Muscle of leg (tissue), 16 donors: ENCODE measurements at places on chromosomes 11 and 22.

DNA sequence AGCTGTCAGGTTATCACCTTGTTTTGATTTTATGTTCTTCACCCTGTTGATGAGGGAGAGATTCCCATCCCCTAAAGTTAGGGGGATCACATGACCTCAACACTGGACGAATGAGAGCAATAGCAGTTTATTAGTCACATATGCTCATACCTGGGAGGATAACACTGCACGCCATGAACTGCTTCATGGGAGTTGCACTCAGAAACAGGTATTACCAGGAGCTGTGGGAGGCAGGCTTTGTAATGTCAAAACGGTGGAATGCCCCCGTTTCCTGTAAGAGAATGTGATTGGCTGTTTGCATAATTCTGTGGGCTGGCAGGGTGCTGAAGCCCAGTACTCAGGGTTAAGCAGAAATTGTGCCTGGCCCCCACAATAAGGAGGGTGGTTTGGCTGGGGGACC lies 3.2 kb upstream of the THY1 start:
- DNase-seq: no peak

GRCh38 chr22:43152003-43152356 lies 621 bp downstream of the TSPO start:
- peak; percentile 29 for DNase-seq

DNA sequence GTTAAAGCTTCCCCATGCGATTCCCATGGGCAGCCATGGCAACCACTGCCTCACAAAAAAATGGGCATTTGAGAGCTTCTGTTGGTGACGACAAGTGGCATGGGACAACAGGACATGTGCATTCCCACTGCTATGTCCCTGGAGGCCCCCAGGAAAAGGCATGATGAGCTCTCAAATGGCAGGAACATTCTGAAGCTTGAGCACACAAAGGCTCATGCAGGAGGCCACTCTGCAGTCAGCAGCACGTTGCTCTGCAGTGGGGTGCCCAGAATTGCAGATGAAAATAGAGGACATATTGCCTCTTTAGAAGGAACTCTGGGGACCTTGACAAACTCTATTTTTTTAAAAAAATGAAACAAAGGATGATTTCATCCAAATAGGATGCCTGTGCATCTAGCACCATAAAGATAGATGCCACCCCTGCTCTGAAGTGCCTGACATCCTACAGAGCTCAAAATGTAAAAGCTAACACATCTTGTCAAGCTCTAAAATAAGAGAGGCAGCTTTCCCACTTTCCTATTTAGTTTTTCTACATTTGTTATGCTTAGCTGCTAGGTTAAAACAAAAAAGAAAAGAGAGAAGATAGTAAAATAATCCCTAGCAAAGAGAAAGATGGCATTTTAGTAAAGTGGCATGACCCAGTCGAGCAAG lies 277.6 kb upstream of the ZC3H12C start:
- no peak for DNase-seq

DNA sequence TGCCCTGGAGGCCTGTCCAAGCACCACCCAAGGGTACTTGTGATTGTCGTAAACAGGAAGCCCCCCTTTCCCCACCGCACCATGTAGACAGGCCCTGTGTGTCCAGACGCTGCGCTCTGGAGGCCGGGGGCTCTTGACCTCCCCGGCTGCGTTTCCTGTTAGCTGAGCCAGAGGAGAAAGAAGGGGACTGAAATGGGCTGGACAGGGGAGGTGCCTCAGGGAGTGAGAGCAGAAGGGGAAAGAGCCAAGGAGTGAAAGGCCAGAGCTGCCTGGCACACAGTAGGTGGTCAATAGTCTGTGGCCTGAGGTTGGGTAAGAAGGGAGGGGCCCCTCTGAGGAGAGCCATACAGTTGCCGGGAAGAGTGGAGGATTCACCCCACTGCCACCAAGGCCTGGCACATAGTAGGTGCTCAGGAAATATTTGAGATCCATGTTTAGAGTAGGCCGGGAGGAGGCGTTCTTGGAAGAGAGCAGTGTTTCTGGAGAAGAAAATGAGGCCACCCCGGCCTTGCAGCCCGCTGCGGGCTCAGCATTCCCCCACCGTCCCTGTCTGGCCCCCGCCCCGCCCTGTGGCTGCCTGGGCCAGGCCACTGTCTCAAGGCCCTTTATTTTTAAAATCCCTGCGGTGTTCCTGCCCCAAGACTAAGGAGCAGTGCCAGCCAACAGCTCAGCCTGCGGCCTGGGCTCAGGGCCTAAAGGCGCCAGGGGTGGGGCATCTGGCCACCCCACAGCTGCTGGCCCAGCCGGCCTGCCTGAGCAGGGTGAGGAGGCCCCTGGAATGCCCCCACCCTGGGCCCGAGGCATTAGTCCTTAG lies 13.6 kb upstream of the CDC42EP1 start:
- DNase-seq: peak; percentile 96

DNA sequence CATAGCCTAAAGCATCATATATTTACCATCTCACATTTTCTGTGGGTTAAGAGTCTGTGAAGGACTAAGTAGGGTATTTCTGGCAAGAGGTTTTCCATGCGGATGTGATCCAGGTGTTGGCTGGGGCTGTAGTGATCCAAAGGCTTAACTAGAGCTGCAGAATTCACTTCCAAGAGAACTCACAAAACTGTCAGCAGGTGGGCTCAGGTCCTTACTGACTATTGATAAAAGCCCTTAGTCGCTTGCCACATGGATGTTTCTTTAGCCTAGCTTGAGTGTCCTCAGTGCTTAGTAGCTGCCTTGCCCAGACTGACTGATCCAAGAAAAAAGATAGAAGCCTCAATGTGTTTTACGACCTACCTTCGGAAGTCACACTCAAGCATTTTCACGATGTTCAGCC lies 250.8 kb downstream of the CNTN5 start:
- DNase-seq: no peak

DNA sequence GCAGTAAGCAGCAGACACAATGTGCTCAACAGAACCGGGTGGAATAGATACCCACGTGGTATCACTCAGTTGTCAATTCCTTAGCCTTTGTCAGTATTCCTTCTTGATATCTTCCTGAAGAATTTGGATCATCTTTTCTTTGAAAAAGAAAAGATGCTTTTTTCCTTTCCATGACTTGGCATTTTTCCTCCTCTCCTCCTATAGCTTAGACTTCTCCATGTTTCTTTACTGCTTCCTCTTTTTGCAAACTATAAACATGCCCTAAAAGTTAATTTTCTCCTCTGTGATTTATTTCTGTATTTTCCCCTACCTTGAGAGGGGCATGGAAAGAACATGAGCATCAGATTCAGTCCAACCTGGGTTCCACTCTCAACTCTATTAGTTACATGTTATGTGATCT lies 11.7 kb downstream of the CBLIF start:
- no peak for DNase-seq

GRCh38 chr11:128246810-128247594 lies 340.4 kb downstream of the ETS1 start:
- DNase-seq: peak; percentile 43

DNA sequence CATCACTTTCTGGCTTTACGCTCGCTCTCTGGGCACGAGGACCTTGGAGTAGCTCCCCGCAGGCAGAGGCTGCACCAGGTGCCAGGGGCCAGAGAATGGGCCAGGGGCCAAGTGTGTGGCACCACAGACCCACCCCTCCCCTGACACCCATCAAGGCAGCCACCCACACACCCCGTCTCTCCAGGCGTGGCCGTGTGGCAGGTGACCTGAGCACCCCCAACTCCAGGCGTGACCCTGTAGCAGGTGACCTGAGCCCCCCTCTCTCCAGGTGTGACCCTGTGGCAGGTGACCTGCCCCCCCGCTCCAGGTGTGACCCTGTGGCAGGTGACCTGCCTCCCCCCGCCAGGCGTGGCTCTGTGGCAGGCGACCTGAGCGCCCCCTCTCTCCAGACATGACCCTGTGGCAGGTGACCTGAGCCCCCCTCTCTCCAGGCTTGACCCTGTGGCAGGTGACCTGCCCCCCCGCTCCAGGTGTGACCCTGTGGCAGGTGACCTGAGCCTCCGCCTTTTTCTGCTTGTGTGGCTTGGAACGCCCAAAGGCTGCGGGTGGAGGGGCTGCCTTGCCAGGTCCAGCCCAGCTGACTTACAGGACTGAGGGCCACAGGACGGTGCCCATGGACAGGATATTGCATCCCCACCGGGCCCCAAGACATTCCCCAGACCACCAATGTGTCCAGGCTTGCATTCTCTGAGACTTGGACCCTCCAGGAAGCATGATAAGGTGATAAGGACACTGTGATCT lies 667.2 kb downstream of the BRD1 start:
- DNase-seq: no peak

GRCh38 chr11:135061166-135061565 lies 649.1 kb upstream of the B3GAT1 start:
- no peak for DNase-seq

DNA sequence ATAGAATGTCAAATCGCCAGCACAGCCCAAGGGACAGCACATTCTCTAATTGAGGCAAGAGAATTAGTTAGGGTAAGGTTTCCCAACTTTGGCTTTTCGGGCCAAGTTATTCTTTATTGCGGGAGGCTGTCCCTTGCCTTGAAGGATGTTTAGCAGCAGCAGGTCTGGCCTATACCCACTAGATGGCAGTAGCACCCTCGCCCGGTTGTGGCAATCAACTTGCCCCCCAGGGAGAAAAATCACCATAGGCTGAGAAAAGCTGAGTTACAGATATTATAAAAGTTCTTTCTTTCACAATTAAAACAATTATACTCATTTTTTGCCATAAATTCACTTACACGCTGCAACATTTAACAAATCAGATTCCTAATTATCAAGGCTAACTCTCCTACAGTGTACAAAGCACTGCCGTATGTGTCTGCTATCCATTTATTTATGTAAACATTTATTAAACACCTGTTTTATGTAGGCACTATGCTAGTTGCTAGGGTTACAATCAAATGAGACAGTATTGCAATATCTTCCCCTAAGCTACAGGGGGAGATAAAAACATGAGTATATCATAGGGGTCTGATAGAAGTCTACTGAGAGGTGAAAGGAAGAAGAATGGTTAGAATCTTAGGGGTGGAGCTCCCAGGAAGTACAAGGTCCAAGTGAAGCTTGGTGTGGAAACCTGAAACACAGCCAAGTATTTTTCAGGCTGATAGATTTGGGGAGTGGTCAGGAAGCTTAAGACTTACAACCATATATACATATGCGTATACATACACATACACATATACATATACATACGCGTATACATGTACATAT lies 452.3 kb downstream of the RAB38 start:
- DNase-seq: no peak

- DNase-seq: no peak
Measured at GRCh38 chr11:112744041-112744440, 217.2 kb upstream of the NCAM1 start.

DNA sequence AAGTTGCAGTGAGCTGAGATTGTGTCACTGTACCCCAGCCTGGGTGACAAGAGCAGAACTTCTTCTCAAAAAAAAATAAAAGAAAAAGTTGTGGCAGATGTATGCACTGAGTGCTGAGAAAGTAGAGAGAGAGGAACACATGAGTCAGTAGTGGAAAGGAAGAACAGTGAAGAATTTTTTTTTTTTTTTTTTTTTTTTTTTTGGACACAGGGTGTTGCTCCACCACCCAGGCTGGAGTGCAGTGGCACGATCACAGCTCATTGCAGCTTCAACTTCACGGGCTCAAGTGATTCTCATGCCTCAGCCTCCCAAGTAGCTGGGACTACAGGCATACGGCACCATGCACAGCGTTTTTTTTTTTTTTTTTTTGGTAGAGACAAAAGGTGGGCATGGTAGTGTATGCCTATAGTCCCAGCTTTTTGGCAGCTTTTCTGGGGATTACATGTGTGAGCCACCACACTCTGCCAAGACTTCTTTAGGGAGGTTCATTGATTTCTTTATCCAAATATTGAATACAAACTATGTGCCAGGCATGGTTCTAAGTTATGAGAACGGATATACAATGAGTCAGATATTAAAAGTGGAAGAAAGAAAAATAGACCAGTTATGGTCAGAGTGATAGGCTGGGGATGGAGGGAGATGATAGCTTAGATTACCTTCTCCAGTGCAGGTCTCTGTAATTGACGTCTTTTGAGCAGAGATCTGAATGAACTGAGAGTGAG lies 62.0 kb downstream of the YAP1 start:
- no peak for DNase-seq

DNA sequence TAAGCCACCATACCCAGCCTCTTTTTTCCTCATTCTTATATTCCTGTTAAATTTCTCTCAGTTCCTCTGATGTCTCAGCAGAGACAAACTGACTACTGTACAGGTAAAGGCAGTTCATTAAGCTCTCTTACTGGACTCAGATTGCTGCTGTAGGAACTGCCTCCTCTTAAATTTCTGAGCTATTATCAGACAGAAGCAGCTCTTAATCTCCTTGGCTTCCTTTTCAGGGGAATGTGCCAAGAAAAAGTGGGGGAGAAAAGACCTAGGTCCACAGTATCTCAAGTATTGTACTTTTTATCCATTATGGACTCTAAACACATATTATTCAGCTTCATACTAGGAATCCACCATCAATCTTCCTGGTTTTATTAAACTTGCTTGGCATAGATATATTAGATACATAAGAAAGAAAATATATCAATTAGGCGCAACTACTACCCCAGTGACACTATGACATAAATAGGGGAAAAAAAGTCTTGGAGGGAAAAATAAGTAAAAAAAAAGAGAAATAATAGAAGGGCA lies 26.1 kb downstream of the MRTFA start:
- peak; percentile 14 for DNase-seq

DNA sequence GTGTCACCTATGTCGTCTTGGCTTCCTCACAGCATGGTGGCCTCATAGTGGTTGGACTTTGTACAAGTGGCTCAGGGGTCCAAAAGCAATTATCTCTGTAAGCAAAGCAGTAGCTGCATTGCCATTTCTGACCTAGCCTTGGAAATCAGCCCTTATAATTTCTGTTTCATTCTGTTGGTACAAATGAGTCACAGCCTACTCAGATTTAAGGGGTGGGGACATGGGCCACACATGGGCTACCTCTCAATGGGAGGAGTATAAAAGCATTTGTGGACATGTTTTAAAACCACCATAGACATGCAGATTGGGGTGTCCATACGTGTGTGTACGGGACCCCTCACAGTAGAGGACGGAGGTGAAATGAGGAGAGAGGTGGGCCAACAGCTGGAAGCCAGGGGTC lies 41.6 kb downstream of the CHRDL2 start:
- no peak for DNase-seq

- peak; percentile 80 for DNase-seq
Measured at GRCh38 chr22:39287076-39287725, 32.2 kb downstream of the RPL3 start.

DNA sequence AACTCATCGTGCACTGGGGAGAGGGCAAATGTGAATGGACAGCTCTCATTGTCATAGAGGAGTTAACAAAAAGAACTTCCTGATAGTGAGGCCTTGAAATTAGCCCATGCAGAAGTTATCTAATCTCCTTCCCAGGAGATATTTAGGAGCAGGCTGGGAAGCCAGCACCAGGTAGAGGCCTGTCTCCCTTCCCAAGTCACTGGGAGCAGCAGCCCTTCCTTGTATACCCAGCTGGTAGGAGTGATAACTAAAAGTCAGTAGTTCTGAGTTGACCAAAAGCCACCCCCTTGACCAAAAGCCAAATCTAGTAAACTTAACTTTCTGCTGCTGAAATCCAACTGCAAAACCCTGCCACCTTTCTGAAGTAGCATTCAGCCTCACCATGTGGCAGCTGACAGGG lies 1.4 kb upstream of the BACE1-AS start:
- DNase-seq: no peak

DNA sequence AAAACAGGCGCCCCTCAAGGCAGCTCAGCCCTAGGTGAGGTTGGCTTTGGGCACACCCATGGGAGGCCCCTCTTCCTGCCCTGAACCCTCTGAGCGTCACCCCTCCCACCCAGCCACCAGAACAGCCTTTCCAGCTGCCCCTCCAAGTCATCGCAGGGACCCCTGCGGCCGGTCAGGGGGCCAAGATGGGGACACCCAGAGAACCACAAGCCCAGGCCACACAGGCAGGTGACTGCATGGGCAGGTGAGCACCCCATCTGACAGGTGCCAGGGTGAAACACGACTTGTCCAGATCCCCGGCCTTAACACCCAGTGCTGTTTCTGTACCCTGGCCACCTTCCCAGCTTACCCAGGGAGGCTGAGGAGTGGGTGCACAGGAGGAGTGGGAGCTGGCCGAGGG lies 24.6 kb upstream of the GRAMD4 start:
- no peak for DNase-seq
